ENCODE measurements at places on chromosomes 16 and 17.

DNA sequence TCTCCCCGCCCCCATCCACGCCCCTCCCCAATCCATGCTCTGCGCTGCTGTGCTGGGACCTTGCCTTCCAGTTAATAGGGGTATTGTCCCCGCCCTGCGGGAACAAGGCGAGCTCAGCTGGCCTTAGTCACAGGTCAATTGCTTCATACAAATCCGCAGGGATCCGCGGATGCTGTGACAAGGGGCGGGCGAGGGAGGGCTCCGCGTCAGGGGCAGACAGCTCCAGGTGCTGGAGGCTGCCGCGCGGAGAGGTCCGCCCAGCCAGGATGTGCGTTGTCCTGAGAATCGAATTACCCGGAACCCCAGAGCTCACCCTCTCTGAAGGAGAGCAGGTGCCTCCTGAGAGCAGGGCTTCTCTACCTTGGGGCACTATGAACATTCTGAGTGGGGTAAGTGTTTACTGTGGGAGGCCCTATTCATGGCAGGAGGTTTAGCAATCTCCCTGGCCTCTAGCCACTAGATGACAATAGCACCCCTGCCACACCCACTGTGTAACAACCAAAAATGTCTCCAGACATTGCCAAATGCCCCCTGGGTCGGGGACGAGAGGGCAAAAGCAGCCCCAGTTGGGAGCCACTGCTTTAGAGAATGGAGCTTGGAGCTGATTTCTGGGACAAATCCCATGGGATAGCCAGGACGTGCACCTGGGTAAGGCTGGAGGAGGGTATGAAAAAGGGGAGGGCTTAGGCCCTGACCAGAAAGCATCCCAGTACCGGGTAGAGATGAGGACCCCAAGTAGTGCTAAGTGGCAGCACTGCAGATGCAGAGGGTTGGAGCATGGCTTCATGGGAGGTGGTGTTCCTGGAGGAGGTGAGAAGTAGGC, 138.2 kb downstream of the CYLD start:
- peak; percentile 22 for DNase-seq

DNA sequence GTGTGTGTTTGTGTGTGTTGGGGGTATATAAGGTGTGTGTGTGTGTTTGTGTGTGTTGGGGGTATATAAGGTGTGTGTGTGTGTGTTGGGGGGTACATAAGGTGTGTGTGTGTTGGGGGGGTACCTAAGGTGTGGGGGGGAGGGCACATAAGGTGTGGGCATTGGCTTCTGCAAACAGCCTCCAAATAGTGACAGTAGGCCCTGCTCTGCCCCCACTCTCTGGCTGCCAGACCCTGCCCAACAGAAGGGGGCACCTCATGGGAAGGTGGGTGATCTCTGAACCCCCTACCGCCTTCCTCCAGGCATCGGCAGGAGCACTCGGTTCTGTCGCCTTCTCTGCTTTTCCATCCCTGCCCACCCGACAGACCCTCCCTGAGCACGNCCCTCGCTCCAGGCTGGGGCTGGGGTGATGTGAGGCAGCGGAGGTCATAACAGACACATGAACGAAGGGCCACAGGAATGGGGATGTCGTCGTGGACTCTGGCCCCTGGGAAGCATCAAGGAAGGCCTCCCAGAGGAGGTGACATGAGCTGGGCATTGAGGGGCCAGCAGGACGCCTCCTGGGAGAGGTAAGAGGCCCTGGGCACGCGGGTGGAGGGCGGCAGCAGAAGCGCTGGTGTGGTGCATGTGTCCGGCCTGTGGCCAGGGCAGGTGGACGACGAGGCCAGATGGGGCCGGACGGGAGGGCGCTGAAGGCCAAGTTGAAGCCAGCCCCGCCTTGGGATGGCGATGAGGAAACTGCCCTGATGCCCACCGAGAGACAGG, 136.6 kb upstream of the RPH3AL start:
- no peak for DNase-seq

GRCh38 chr16:85465328-85466303, 147.5 kb upstream of the GSE1 start:
- no peak for DNase-seq

- DNase-seq: no peak
Measured at GRCh38 chr16:16083421-16084156, 134.2 kb downstream of the ABCC1 start.

- DNase-seq: no peak
Measured at GRCh38 chr17:2111691-2112090, 56.8 kb downstream of the HIC1 start.

DNA sequence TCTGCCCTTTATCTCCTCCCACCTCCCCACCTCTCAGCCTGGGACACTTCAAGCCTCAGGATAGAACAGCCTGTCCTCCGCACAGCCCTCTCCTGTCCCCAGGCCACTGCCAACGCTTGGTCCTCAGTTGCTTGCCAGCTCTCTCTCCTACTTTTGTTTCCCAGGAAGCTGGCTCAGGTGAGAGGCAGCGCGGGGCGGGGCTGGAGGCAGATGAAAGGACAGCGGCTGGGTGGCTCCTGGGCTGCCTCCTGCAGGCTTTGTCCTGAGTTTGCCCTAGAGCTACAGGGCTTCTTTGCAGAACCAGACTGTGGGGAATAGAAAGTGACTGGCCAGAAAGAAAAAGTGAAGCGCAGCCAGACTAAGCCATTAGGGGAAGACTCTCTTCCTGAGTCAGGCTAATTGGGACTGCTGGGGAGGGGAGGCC, 48.2 kb upstream of the CDC42EP4 start:
- DNase-seq: no peak

DNA sequence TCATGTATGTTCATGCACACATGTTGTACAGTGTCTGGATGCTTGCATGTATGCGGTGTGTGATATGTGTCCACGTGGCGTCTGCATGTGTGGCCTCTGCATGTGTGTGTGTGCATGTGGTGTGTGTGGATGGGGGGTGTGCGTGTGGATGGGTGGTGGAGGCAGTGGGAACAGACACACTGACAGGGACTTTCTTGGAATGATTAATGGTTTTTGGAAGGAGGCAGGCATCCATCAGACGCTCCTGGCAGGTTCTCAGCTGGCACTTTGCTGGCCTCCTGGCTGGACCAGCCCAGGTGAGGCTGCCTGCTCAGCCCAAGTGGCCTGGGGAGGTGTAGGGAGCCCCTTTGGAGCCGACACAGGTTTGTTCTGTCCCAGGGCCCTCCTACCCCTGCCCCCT, 121.2 kb upstream of the CIBAR2 start:
- DNase-seq: no peak

GRCh38 chr17:27538156-27538955, 82.1 kb downstream of the KSR1 start:
- DNase-seq: no peak

DNA sequence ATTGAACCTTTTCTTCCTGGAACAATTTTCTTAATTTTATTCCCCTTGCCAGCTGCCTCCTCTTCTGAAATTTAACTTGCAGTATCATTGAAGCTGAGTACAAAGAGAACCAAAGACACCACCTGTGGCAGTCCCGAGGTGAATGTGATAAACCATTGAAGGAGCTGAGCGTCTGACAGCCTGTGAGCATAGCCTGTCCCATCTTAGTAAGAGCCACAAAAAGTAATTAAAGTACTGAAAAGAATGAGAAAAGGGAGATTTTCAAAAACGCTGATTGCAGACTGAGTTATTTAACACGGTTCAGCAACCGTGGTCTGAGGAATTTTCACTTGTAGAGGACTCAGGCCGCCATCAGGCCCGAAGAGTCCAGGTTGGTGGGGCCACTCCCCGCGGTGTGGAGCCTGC, 27.2 kb upstream of the ST6GALNAC1 start:
- no peak for DNase-seq

- DNase-seq: no peak
Measured at GRCh38 chr16:66614161-66614802, 9.8 kb downstream of the CMTM3 start.

GRCh38 chr16:51542981-51543815, 392.1 kb upstream of the SALL1 start:
- peak; percentile 42 for DNase-seq

GRCh38 chr16:57600048-57600835, 28.2 kb upstream of the ADGRG1 start:
- no peak for DNase-seq

GRCh38 chr16:66421891-66422290, 5.2 kb upstream of the BEAN1 start:
- no peak for DNase-seq

GRCh38 chr17:7837408-7838088, 3.5 kb downstream of the KDM6B start:
- DNase-seq: no peak

DNA sequence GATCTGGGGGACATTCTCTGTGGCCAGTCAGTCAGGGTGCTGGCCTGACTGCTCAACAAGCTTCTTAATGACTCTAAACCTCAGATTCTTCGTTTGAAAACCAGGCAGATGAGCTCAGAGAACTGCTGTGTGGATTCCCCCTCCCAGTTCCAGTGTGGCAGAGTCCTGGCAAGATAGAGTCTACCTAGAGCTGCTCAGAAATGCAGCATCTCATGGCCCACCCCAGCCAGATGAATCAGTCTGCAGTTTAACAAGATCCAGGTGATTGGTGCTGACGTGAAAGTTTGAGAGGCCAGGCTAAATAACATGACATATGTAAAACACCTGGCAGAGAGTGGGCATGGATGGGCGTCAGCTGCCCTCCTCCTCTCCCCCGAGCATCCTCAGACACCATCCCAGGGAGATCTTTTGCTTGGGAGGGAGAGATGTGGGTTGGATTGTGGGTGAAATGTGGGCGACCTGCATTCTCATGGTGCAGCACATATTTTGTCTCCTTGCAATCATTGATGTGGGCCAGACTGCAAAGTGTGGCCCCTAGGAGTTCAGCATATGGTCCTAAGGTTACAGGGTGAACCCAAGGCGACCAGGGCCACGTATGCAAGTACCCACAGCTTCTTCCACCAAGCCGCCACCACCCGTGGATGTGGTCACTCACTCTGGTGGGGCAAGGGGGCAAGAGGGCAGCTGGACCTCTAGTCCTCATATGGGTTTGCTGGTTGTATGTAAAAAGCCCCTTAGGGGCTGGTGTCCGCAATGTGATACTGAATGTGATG, 19.5 kb downstream of the SOCS3 start:
- no peak for DNase-seq

DNA sequence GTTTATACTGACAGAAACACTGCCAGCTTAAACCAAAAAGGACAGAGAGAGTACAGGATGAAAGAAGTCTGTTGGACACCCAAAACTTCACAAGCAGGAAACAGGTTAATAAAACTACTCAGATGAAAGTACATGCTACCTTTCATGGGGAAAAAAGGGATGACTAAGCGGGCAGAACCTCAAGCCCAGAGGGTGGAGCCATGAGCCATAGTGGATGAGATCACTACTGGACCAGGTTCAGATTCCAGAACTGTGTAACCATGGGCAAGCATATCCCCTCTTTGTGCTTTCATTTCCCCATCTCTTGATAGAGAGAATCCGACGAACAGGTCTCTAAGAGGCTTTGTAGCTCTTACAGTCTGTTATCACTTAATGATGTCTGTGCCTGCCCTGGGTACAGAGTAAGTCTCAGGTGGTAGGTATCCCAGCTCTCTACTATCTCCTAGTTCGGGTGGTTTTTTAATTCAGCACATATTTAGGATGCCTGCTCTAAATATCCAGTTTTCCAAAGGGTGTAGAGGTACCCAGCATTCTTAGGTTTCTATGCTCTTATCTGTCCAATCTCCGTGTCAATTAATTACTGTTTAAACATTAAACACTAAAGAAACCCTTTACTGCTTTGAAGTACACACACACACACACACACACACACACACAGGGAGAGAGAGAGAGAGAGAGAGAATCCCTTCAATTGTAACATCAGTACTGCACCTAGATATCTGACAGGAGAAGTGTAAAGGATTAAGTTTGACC, 206.7 kb downstream of the ZNF423 start:
- DNase-seq: no peak

- no peak for DNase-seq
Measured at GRCh38 chr17:42287305-42287976, 857 bp upstream of the STAT5A start.

DNA sequence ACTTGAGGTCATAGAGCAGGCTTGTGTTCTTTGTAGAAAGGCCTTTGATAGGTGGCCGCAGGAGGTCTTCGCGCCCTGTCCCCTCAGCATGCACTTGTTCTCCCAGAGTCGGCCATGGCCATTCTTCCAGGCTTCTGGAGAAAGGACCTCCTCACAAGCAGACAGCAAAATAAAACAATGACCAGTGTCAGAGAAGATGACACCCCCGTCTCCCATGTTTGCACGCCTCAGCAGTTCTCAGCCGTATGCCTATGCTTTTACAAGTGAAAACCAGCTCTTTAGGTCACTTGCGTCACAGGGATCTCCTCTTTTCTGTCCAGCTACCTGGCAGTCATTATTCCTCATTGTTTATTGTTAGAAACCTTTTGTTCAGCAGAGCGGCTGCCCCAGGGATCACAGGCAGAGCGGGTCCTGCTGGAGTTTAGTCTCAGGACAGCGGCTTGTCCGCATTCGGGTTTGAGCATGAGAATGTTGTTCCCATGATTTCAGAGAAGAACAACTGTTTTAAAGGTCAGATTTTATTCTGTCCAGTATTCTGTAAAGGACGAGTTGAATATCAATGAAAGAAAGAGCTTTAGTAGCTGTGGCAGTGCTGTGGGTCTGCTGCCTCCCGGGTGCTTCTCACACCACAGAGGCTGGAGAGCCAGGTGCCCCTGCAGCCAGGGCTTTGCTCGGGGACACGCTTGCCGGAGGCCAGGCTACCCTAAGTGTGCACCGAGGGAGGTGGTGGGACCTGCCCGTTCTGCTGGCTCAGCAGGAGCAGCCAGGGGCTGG, 123.9 kb downstream of the RPTOR start:
- DNase-seq: no peak

DNA sequence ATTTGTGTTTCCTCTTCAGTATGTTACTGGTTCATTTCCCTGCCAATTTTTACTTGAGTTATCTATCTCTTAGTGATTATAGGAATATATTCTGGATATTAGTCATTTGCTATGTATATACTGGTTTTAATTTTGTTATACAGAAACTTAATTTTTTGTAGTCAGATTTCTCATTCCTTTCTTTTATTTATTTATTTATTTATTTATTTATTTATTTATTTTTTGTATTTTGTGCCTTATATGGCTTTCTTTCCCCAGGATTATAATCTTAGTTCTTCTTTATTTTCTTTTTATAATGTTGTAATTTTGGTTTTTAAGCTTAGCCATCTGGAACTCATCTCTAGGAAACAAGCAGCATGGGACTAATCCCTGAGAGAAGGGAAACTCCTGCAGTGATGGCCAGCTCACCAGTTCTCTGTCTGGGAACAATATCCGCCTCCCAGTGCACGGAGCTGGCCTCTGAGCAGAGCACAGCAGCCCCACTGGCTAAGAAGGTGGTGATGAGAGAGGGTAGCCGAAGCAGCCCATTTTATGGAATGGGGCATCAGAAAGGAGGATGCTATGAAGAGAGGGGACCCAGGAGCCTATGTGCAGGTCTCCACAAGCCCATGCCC, 54.5 kb upstream of the ADORA2B start:
- no peak for DNase-seq

GRCh38 chr17:31416503-31416923, 25.0 kb downstream of the RAB11FIP4 start:
- no peak for DNase-seq
